CD4-positive, CD25-positive, alpha-beta regulatory T cell (primary cell): ENCODE measurements at places on chromosomes 11 and 22.

DNA sequence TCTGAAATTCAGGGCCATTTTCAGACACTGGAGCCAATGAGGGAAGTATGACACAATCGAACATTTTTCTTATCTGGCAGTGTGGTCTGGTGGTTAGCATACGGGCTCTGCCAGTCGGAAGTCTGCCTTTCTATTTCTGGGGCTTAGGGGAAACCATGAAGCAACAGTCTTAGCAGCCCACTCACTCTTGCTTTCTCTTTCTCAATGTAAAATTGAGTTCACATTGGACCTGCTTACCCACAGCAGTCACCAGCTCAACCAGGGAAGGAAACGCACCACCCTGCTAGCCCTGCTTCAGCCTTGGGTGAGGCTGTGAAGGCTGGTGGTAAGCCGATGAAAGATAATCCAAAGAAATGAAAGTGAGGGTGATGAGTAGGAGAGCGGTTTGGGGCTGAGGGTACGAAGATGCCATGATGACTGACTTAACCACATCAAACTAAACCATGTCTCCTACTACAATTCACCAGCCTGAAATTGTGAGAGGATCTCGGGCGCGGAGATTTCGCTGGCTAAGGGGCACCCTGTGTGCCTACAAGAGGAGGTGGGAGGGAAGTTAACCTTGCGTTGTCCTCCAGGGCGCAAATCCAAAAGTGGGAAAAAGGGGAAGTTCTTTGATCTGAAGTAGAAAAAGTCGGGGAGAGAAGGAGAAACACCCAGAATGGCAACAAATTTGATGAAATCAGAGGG lies 2.0 kb upstream of the LMO2 start:
- DNase-seq = peak; percentile 26

DNA sequence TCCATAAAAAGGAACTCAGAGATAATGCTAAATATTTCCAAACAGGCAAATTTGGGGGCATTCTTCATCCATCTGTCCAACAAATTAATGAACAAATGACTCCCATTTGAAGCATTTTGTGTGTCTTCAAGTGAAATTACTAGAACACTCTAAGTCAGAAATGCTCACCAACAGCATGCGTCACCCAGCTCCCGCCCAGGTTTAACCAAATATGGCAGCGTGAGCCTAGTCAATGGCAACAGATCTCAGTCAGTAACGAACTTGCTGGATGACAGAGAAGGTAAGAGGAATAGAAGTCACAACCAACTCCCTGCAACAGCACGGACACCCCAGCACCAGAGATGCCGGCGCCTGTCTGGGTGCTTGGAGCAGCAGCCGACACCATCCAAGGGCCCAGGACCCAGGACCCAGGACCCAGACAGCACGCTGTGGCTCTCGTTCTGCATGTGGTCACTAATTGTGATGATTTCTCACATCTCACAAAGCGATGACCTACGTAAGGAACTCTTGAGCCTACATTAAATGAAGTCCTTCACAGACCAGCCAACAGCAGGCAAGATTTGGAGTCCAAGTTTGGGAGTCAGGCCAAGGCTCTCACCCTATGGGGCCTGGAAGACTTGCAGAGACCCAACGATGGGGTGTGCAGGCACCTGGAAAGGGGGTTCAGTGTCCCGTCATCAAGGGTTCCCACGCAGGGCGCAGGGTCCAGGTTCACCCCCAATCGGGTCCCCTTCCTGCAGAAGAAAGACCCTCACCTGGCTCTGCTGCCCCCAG lies 556.9 kb downstream of the BRD1 start:
- DNase-seq = no peak

- no peak for DNase-seq
Measured at GRCh38 chr22:20510811-20511577, 3.6 kb downstream of the MED15 start.

GRCh38 chr11:69328231-69328630 lies 34.3 kb downstream of the MYEOV start:
- DNase-seq = no peak

- no peak for DNase-seq
Measured at GRCh38 chr11:115524572-115524971, 20.4 kb upstream of the CADM1 start.

DNA sequence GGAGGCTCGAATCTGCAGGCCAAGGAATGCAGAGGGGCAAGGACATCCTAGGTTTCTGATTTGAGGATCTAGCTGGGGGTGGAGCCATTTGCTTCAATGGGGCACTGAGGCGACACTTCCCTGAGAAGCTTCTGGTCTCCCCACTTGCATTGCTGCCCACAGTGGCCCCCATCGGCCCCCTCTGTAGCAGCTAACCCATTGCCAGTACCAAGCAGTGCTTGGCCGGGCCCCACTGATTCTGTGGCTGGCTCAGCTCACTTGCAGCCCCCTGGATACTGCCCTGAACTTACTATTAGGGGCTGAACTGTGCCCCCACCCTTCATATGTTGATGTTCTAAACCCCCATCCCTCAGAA lies 42.9 kb upstream of the SHISAL1 start:
- DNase-seq = no peak

DNA sequence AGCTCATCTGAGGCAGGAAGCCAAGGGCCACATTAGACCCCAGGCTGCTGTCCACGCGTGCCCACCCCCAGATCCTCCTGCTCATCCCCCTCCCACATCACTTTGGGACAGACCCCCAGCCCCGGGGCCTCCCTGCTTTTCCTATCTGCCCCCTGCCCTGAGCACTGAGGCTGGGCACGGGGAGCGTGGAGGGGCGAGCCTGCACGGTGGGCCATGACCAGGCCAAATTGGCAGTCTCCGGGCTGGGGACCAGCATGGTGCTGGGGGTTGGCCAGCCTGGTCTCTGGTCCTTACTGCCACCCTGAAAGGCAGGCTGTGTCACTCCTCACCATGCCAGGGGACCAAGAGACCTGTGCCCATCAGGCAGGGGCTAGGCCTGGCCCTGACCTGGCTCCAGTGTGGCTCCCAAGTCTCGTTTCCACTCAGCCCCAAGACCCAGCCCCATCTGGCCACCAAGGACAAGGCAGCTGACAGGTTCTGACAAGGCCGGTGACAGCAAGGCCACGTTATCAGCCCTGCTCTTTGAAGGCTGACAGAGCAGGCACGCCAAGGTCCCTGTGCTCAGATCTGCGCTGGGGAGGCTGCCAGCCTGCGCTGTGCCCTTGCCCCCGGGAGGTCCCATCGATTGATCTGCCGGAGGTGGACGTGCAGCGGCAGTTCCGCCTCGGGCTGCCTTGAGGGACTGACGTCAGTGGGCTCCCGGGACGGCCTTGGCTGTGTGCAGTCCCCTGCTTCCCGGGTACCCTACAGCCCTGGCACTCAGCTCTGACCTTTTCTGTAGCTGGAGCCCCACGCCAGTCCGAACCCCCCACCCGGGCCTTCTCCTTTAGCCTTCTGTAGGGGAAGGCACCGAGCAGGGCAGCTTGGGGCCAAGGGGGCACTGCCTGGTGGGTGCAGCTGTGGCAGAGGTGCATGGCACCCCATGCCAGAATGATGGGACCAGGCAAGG lies 3.6 kb downstream of the TNNI2 start:
- no peak for DNase-seq

DNA sequence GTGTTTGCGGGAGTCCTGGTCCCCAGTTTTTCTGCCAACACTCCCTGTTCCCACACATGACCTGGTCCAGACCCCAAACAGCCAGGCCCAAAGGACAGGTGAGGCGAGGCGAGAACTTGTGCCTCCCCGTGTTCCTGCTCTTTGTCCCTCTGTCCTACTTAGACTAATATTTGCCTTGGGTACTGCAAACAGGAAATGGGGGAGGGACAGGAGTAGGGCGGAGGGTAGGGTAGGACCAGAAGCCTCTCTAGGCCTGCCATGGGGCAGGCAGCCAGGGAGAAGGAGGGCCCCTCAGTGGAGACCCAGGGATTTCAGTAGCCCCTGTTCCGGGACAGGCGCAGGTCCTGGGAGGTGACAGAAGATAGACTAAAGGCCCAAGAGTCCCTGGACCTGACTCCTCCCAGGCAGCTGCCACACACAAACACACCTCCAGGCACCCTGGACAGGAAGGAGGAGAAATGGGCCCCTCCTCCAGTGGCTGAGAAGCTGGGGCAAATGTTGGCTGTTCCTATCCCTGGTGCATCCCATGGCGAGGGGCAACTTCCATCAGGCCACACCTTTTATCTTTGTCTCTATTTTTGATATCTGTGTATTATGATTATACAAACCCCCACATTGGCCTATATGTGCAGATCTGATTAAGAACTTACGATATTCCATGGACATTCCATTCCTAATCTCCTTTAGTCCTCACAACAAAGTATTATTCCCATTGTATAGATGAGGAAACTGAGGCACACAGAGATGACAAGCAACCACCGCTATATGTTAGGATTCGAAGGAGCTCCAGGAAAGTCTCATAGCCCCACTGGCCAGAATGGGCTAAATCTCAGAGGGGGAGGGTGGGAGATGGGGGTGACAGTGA lies 626 bp upstream of the F2 start:
- DNase-seq = no peak

DNA sequence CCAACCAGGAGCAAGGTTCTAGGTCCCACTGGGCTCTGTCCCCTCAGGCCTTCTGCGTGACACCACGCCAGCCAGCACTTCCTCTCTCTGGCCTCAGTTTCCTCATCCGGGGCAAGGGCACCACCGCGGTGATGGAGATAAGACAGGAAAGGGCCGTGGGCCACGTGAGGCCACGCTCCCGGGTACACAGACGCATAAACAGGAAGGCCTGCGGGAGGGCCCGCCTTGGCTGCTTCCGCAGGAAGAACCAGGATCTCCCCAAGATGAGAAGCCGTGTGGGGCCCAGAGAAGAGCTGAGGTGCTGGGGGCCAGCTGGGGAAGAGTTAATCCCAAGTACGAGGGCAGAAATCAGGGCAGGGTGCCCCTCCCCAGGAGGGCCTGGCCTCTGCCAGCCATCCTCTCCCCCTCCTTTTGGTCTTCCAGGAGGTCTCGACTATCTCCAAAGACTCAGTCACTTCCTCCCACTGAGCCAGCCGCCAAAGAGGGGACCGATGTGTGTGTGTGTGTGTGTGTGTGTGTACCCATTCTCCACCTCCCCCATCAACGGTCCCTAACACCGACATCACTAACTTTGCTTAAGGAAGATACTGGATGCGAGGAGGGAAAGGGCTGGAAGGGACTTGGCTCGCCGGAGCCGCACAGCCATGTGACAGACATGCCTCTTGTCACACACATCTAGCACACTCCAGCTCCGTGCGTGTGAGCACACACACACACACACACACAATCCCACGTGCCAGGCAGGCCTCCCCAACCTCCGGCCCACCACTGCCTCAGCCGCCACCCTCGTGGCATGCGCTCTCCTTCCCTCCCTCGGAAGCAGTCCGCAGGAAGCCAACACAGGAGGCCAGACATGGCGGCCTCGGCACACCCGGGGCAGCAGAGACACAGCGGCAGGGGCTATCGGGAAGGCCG lies 1.4 kb downstream of the MFNG start:
- peak; percentile 95 for DNase-seq

DNA sequence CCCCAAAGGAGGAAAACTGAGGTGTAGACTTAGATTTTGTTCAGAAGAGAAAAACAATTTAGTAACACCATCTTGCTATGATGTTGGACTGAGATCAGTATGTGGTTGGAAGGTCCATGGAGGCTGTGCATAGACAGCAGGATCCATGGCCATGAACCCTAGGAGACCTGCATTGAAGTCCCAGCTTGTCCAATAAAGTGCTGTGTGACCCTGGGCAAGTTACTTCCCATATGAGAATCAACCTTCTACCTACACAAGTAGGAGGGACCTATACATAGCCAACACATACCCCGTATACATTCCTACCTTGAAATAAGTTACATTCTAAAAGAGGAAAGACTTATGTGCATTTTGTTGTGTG lies 27.3 kb upstream of the ZNRF3 start:
- DNase-seq = no peak
